ENCODE measurements at places on chromosomes 5 and 9. TPM values are rescaled to one million over a fixed set of nuclear protein-coding genes. Genes with fewer than 3 reads are reported as not detected.

The IL9 gene
- total RNA-seq: not detected

The PRLR gene
- not detected for total RNA-seq

The AJM1 gene
- 5.0 TPM for total RNA-seq

The TAF1L gene
- total RNA-seq: not detected

The TAS2R1 gene
- not detected for total RNA-seq

The ATP10B gene
- total RNA-seq: not detected

The LECT2 gene
- not detected for total RNA-seq

The LMX1B gene
- total RNA-seq: not detected

The SV2C gene
- total RNA-seq: not detected

The NFX1 gene
- total RNA-seq: 51.4 TPM

The CORO2A gene
- 1.7 TPM for total RNA-seq

The ABCA1 gene
- 2.6 TPM for total RNA-seq

The SPINK4 gene
- total RNA-seq: not detected

DNA sequence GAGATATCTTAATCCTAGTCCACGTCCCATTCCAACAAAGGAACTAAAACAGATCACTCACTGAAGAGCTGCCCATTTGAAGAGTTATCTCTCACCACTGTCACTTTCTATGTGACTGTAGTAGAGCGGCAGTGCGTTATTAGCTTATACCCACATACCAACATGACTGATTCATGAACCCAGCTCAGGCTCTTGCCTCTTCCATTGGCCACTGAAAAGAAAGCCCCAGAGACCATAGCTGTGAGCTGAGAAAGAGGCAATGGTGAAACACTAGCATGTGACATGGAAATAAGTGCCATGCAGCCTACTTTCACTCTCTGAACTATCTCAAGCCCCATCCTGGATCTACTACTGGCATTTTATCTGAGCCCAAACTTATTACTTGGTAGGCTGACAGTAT, 151.7 kb upstream of the MOCS2 start:
- no peak for DNase-seq

GRCh38 chr9:84701801-84702200, 32.3 kb downstream of the NTRK2 start:
- DNase-seq: no peak

DNA sequence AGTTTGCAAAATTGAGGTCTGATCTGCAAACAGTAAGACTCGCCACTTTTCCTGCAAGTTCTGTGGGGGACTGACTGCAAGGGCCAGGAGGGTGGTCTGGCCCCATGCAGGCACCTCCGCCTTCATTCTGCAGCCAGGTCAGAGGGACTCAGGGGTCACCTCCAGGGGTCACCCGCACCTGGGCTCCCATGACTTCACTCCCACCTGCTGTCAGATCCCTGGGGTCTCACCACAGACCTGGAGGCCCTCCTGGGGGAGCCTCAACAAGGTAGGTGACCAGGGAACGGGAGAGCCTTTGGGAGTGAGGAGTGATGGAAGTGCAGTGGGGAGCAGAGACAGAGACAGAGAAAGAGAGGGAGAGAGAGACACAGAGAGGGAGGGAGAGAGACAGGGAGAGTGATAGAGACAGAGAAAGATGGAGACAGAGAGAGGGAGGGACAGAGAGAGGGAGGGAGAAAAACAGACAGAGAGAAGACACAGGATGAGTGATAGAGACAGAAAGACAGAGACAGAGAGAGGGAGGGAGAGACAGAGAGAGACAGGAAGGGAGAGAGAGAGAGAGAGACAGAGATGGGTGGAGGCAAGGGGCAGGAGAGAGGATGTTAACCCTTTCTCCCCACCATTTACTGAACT, 41.5 kb upstream of the SLC6A19 start:
- no peak for DNase-seq

GRCh38 chr5:43010935-43011315, 29.2 kb downstream of the ANXA2R start:
- DNase-seq: no peak

GRCh38 chr9:30349526-30350513, 2034.6 kb upstream of the ACO1 start:
- DNase-seq: no peak

GRCh38 chr5:133454442-133454841, 157.9 kb downstream of the FSTL4 start:
- DNase-seq: no peak

GRCh38 chr5:32302835-32303754, 9.6 kb downstream of the MTMR12 start:
- DNase-seq: no peak

DNA sequence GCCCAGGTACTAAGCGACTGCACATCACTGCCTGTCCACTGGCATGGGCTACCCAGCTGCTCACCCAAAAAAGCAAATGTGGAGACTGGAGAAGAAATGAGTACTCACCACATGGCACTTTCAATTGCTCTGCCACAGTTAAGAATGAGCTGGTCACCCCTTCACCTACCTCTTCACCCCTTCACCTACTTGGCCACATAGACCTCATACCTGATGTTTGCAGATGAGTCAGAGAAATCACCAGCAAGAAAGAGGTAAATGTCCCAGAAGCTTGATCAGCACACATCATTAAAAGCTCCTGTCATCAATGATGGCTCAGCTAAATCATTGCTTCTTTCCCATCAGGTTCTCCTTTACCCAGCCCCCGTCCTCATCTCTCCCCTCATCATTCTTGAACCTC, 7.6 kb upstream of the PRUNE2 start:
- no peak for DNase-seq

DNA sequence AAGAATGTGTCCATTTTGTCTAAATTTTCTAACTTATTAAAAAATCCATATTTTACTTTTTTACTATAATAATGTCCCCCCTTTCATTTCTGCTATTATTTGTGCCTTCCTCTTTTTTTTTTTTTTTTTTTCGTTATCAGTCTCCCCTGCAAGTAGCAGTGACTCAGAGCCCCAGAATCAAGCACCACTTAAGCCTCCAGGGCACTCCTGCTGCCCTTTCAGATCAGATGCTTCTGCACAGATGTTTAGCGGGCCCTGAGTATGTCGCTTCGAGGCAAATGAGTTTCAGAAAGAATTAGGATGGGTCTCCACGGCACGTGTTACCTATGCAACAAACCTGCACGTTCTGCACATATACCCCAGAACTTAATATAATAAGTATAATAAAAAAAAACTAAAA, 11.7 kb downstream of the MED7 start:
- peak; percentile 62 for DNase-seq

DNA sequence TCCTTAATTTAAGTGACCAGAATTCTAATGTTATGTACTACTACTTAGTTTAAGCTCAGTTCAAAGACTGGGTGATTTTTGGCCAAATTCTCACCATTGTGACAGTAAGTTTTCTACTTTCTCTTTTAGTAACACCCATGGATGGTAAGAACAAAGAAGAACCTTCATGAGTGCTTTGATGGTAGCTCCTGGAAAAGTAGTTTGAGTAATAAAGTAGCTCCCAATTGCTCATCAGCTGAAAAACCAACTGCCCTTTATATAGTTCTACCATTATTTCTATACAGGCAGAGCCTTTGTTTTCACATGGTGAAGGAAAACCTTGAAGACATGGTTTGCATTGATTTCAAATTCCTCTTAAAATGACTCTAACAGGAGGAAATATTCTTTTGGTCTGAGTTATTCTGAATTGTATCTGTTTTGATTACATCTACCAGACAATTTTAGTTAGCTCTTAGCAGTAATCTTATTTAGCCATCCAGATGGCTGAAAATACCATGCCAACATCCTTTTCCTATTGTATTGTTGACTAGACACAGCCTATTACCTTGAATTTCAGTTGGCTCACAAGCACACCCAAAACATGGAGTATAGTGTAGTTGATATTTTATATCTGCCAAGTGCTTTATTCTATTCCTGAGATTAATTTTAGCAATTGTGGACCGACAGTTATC, 23.7 kb upstream of the STARD4 start:
- no peak for DNase-seq

DNA sequence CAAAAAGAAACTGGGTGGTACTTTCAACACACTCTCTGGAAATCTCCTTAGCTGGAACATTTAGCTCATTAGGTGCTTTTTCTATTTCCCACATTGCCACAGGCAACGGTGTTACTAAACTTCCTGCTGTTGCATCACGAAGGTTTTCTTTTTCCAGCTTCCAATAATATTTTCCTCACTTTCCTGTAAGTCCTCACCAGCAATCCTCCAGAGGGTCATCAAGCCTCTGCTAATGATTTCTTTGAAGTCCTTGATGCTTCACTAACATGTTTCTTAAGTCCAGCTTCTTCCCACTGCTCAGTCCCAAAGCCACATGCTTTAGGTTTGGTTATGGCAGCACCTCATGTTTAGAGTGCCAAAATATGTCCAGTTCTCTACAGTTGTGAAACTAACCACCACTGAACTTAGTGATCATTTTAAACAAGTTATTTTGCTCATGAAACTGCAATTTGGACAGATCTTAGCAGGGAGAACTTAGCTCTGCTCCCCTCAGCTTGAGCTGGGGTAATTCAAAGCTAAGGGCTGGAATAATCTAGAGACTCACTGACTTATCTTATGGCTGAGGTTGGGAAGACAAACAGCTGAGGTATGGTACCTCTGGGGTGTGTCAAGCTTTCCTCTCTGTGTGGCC, 39.9 kb upstream of the RETREG1 start:
- no peak for DNase-seq

GRCh38 chr5:108418197-108418596, 36.3 kb upstream of the FBXL17 start:
- DNase-seq: no peak

GRCh38 chr9:122314165-122314564, 49.5 kb downstream of the MRRF start:
- DNase-seq: no peak

GRCh38 chr5:72194846-72195245, 87.6 kb downstream of the MAP1B start:
- no peak for DNase-seq

DNA sequence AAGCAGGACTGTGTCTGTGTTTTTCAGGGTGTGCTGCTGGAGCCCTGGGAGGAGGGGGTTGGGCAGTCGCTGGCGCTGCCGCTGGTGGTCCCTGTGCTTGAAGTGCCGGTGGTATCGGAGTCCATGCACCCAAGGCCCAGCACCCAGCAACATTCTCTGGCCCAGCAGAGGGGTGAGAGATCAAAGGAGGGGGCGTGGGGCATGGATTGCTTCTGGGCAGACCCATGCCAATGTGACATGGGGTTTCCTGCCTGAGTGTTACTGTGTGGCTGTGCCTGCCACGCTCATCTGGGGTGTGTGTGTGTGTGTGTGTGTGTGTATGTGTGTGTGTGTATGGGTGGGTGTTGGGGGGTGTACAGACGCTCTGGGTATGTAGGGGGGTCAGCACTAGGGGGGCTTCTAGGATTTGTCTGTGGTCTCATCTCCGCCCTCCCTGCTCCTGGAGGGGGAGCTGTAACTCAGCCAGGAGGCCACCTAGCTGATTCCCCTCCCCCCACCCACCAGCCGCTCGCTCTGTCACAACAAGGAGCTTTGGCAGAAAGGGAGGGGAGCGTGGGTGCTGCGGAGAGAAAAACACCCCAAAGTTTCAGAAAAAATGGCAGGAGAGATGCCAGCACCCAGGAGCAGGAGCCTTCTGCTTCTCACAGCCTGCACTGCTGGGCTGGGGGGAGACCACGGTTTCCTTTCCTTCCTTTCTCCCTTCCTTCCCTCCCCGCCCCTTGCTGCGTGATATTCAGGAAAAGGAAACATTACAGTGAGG, 35.9 kb upstream of the HSPA9 start:
- no peak for DNase-seq

DNA sequence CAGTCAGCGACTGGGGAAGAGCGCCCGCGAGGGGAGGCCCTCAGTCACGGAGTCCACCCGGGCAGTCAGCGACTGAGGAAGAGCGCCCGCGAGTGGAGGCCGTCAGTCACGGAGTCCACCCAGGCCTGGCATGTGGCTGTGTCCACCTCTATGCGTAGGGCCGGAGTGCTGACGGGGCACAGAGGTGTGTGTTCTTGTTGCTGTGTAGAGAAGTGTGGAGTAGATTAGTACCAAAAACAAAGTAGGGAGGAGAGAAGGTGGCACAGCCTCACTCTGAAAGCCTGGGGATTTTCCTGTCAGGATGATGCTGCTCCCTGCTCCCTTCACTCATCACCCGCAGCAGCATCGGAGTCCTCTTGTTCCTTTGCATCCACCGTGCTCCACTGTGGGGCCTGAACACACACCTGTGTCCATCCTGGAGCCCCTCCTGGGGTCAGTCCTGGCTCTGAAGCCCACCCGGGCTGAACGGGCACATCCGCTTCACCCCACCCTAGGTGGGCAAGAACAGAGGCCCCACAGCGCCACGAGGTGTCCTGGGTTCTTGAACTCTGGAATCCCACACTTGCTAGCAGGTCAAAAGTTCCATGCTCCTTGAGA, 37.9 kb downstream of the AHRR start:
- no peak for DNase-seq

DNA sequence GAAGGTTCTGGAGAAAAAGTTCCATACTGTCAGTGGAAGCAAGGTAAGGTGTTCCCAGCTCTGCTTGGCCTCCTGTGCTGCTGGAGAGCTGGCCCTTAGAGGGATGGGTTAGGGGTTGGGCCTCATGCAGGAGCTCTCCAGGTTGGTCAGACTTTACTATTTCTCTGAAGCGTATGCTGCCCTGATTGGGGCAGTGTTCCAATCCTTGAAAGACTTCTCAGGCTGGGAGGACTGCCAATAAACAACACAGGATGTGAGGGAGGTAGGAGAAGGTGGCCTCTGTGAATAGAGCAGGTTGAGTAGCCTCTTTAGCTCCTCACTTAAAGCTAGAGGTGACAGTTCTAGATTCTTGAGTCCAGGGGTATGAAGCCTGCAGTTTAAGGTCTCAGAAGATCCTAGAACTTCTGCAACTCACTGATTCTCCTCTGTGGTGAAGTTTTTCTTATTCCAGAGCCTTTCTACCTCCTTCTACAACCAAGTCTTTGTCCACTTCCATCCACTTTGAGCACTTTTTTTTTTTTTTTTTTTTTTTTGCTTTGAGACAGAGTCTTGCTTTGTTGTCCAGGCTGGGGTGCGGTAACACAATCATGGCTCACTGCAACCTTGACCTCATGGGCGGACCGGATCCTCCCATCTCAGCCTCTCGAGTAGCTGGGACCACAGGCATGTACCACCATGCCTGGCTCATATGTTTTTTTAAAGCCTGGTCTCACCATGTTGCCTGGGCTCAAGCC, 3.0 kb downstream of the HNRNPAB start:
- no peak for DNase-seq

GRCh38 chr5:173499471-173500212, 116.8 kb downstream of the BOD1 start:
- DNase-seq: no peak

DNA sequence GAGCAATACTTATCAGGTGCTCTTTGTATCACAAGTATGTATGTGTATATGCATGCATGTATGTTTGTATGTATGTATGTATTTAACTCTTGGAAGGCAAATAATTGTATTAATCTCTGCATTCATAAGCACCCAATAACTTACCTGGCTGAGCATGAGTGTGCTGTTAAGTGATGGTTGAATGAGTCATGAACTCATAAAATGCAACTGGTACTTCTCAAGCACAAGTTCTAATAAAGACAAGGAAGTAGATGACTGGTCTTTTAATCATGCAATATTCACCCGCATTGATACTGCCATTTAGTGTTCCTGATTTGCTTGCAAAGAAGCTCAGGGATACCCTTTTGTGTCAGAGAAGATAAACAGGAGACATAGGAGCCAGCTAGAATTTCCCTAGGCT, 204.9 kb upstream of the TRPM3 start:
- no peak for DNase-seq

GRCh38 chr9:132828201-132828770, 49.8 kb downstream of the AK8 start:
- no peak for DNase-seq

GRCh38 chr9:93143830-93144530, 9.9 kb upstream of the NINJ1 start:
- no peak for DNase-seq

Data from Karpas-422 (cell line).